ENCODE measurements at places on chromosomes 7 and 10. TPM values are rescaled to one million over a fixed set of nuclear protein-coding genes. Genes with fewer than 3 reads are reported as not detected.

DNA sequence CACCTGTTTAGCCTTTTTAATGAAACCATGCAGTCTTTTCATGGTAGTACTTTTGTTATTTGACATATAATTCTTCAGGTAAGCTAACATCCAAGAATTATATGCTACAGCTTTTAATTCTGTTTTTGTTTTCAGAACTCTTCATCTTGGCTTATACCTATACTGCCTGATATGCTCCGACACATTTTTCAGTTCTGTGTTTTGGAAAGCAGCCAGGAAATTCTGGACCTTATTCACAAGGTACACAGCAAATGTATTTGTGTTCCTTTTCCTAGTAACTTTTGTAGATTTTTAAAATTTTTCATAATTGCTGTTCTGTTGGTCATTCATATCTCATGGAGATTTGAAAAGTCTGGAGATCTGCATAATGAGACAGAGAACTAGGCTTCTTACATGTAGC lies 56.7 kb downstream of the BTAF1 start:
- DNase-seq: no peak

DNA sequence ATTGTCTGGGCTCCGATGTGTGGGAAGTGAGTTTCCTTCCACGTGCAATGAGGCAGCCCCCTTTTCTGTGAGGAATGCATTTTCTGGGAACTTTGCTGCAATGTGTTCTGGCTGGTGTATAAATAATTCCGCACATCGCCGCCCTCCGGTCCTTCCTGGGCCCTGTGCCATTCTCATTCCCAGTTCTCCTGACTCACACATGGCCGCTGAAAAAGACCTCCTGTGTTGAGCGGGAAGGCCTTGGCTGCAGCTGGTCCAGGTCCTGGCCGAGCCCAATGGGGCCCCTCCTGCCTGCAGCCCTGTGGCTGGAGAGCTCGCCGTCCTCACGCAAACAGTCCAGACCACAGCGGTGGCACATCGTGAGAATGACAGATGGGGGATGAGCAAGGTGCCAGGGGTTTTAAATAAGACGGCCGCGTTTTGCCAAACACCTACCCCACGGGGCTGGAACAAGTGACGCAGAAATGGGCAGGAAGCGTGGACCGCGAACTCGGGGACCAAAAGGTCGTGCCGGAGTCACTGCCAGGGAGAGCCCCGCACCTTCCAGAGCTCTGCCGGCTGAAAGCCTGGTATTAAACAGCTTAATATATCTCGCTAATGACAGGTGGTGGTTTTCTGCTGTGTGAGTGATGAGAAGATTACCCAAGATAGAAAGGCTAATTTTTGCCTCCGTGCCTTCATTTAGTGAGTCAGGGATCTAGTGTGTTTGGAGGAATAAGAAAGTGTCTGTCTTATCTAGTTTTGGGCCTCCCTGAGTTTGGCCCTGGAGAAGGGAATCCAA lies 37.0 kb downstream of the FAM20C start:
- peak; percentile 89 for DNase-seq

- DNase-seq: no peak
Measured at GRCh38 chr7:100520138-100520537, 18.9 kb upstream of the AGFG2 start.

The DNAJC2 gene
- polyA plus RNA-seq: 36.0 TPM

DNA sequence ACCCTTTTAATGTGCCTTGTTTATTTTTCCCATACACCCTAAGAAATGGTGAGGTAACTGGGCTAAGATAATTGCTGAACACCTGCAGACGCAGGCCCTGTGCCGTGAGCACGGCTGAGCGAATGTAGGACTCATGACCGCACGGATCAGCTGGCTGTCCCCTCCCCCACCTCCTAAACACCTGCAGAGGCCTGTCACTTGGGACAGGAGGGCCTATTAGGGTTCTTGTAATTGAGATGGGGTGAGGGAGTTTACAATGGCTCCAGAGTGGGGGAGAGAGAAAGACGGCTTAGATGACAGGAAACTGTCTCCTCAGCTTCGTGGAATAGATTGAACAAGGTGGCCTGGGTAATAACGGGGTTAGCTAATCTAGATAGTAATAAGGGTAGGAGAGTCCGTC lies 291.7 kb upstream of the HABP2 start:
- DNase-seq: no peak

The GIMAP8 gene
- 6.3 TPM for polyA plus RNA-seq

GRCh38 chr10:53403688-53404087 lies 631.1 kb upstream of the MBL2 start:
- peak; percentile 25 for DNase-seq

DNA sequence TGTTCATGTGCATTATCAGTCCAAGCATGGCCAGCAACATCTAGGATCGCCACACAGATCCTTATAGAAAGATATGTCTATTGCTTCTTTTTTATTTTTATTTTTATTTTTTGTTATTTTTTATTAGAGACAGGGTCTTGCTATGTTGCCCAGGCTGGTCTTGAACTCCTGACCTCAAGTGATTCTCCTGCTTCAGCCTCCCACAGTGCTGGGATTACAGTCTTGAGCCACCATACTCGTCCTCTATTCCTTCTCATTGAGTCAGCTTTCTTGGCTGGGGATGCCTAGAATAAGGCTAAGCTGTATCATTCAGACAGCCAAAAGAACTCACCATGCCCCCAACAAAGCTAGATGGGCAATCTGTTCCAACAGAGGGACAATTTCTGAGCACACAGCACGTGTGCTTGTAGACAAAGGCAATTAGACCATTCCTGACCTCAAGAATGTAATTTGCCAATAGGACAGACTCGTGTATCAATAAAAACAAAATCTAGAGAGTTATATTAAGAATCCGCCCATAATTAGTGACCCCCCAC lies 264.0 kb upstream of the NEBL start:
- no peak for DNase-seq

The MRPS17 gene
- 15.0 TPM for polyA plus RNA-seq

GRCh38 chr7:130352194-130353074 lies 7.8 kb downstream of the CPA5 start:
- DNase-seq: no peak

GRCh38 chr10:16816171-16816570 lies 1.1 kb downstream of the RSU1 start:
- no peak for DNase-seq

GRCh38 chr10:17062955-17063484 lies 66.6 kb downstream of the CUBN start:
- no peak for DNase-seq

DNA sequence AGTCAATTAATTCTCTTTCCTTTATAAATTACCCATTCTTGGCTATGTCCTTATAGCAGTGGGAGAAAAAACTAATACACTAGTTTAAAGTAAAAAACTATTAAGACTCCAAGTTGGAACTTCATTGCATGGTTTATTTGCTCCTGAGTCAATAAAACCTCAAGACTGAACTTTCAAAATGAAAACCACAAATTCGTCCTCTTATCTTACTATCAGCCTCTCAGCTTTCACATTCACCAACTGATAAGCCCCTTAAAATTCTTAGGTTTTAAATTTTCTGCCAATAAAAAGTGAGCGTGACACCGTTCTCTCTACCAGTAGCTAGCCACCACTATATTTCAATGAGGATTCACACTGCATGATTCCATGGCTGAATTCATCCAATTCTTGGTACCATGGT lies 346.4 kb upstream of the NPSR1 start:
- no peak for DNase-seq

The TEX36 gene
- not detected for polyA plus RNA-seq

The HHEX gene
- 5.8 TPM for polyA plus RNA-seq

DNA sequence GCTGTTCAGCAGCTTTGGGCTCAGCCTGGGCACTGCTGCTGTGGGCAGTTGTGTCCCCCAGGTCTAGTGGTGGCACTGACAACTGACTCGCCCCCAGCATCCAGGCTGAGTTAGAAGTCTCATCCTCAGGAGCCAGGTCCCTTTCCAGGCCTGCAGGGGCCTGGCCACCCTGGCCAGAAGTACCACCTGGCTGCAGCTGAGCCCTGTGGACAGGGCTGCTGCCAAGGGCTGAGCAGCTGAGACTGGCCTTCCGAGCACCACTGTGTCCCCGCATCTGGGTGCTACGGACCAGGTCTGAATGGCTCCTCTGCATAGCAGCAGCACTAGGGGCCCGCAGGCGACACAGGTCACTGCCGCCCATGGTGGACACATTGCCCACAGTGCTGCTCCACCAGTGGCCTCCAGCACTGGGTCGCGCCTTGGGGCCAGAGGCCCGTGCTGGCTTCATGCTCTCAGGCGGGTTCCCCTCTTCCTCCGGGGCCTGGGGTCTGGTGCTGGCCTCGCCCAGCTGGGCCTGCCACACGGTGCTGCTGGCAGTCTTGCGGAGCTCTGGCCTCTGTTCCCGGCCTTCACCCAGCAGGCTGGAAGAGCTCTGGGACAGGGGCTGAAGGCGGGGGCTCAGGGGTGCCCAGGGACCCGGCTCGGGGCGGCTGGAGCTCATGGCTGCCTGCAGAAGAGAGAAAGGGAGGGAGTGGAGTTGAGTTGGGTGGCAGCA lies 6.2 kb downstream of the GPRIN2 start:
- DNase-seq: no peak

The STEAP2 gene
- 3.4 TPM for polyA plus RNA-seq

GRCh38 chr7:130277763-130278643 lies 11.3 kb downstream of the CPA2 start:
- DNase-seq: peak; percentile 85

DNA sequence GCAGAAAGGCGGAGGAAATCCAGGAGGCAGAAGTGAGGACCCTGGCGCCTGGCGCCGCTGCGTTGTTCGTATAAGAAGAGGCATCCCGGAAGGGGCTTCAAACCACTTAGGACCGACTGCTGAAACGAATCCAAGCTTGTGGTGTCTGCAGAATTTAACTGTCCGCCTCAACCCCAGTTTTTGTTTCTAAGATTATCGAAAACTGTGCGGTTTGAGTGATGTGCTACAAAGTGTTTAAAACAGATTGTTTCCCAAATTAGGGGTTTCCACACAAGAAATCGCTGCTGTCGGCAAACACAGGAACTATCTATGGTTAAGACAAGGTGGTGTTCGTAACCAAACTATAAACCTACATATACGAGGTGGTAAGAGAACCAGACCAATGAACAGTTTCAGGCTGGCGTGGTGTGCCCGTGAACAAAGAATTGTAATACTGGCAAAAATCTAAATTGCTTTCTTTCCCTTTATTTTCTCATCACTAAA lies 835 bp upstream of the DGKI start:
- DNase-seq: no peak

DNA sequence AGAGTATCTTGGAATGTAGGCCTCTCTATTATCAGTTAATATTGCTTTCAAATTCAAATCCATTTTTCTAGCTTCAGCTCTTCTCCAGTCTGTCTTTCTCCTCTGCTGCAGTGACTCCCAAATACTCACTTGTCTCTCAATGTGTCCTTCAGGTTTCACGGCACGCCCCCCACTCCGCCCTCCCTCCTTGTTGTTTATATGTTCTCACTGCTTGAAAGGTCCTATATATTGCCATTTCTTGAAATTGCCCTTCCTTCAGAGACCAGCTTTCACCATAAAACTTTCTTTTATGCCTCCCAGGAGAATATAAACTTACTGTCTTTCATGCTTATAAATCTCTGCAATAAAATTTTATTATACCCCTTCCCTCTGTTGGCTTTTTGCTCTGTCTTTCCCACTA lies 668.2 kb downstream of the CCSER2 start:
- DNase-seq: no peak

GRCh38 chr10:2079603-2080078 lies 342.3 kb upstream of the ADARB2 start:
- no peak for DNase-seq

GRCh38 chr10:77648472-77648871 lies 10.9 kb upstream of the KCNMA1 start:
- DNase-seq: no peak

DNA sequence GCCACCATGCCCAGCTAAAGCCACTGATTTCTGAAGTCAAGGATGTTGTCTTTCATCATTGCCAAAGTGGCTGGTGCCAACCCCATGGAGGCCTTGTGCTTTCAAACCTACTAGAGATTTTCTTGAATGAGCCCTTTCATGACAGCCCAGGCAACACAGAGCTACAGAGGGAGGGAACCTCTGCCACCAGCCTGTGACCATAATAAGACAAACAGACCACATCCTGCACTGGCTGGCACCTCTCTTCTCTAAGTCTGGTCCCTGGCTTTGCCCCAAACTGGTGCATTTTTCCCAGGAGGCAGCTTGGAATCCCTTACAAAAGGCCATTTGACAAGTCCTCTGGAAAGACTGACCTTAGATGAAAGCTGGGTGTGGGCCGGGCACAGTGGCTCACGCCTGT lies 348.8 kb downstream of the GALNT17 start:
- DNase-seq: no peak

The ACBD7 gene
- polyA plus RNA-seq: 1.6 TPM

DNA sequence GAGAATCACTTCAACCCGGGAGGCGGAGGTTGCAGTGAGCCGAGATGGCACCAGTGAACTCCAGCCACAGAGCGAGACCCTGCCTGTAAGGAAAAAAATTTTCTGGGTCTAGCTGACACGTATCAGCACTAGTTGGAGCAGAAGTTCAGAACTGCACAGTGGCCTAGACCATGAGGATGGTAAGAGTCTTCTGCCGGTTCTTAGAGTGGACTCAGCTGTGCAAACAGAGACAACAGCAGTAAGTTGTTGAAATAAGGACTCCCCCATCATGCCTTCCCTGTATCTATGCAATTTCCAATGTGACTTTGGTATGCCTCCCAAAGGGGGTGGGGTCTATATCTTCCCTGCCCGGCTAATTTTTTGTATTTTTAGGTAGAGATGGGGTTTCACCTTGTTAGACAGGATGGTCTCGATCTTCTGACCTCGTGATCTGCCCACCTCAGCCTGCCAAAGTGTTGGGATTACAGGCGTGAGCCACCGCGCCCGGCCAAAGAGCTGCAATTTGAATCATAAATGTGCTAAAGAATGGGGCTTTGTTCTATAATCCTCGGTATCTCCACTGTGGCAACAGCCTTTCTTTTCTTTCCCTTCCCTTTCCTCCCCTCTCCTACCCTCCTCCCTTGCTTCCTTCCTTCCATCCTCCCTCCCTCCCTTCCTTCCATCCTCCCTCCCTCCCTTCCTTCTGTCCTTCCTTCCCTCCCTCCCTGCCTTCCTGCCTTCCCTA lies 14.5 kb upstream of the RNF216 start:
- no peak for DNase-seq

The GRID2IP gene
- not detected for polyA plus RNA-seq

The NPY4R2 gene
- polyA plus RNA-seq: not detected

- no peak for DNase-seq
Measured at GRCh38 chr10:47415520-47416304, 31.6 kb upstream of the ZNF488 start.

The SLC39A12 gene
- polyA plus RNA-seq: not detected

The TUBAL3 gene
- 0.14 TPM for polyA plus RNA-seq

DNA sequence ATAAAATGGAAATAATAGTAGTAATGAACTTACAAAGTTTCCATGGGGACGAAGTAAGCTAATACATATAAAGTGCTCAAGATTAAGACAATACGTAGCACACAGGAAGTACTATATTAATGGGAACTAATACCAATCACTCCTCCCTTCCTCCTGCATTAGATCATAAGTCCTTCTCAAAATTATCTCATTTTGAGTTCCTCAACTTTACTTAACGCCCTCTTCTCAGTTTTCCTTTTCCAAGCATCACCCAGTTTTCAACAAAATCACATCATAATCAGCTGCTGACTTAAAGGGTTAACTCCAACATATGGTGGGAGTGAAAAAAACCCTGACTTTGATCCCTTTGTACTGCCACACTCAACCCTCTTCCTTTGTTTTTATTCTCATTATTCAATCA lies 24.4 kb downstream of the JMJD1C start:
- DNase-seq: no peak

GRCh38 chr10:70122742-70123141 lies 9.9 kb downstream of the AIFM2 start:
- DNase-seq: no peak

- DNase-seq: no peak
Measured at GRCh38 chr10:9621216-9621615, 1396.5 kb upstream of the CELF2 start.

All from muscle of arm (tissue), 14 donors.